ENCODE measurements at places on chromosomes 7 and 10. TPM values are rescaled to one million over a fixed set of nuclear protein-coding genes. Genes with fewer than 3 reads are reported as not detected.
A peak's percentile ranks its signal among the peaks of the same experiment; 100 is the strongest.

DNA sequence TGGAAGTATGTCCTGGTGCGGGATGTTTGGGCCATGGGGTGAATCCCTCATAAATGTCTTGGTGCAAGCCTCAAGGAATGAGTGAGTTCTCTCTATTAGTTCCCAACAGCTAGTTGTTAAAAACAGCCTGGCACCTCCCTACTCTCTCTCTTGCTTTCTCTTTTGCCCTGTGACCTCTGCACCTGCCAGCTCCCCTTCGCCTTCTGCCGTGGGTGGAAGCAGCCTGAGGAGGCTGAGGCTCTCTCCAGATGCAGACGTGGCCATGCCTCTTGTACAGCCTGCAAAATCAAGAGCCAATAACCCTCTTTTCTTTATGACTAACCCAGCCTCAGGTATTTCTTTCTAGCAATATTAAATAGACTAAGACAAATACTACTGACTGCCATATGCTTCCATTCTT lies 210.3 kb downstream of the POM121L12 start:
- DNase-seq: no peak

DNA sequence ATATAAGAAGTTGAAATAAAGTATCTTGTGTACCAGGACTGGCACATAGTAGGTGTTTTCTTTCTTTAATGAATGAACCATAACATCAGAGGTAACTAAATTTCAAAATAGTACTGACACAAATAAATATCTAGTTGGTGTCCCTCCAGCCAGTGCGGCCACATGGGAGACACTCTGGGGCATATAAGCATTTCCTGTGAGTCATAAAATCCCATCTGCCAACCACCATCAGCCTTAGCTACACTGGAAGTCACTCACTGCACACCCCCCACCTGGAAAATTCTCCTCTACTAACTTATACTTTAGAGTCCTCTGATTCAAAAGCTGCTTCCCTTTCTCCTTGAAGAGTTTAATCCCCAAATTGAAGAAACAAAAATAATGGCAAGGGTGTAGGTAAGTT lies 32.5 kb downstream of the DYDC1 start:
- peak; percentile 5 for DNase-seq

DNA sequence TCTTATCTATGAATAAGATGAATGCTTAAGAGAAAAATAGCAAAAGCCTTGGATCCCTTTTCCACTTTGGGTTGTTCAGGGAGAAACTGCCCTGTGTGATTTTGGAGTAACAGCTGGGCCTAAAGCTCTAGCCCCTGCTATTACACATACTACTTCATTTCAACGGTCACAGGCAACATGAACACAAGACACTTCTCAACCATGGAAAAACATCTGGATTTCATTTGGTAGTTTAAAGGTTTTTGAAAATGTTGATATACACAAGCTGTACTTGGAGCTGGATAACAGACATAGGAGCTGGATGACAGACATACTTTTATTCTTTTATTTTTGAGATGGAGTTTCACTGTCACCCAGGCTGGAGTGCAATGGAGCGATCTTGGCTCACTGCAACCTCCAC lies 2.7 kb upstream of the CHUK start:
- DNase-seq: peak; percentile 22

DNA sequence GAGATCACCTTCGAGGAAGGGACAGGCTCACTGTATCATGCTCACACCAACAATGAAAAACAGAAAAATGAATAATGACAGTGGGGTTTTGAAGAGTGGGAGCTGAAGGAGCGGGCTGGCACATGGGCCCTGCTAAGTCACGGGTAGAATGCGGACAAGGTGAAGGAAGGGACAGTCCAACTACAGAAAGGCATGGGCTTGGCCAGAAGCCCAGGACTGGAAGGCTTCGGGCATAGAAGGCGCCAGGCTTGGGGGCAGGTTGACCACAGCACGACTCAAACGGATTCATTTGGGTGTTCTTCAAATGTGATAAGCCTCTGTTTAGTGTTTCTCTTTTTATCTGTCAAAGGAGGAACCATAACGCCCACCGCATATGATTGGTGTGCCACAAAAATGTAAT lies 509.5 kb downstream of the CCSER2 start:
- no peak for DNase-seq

GRCh38 chr7:34036972-34037792 lies 131.8 kb downstream of the BMPER start:
- DNase-seq: no peak

DNA sequence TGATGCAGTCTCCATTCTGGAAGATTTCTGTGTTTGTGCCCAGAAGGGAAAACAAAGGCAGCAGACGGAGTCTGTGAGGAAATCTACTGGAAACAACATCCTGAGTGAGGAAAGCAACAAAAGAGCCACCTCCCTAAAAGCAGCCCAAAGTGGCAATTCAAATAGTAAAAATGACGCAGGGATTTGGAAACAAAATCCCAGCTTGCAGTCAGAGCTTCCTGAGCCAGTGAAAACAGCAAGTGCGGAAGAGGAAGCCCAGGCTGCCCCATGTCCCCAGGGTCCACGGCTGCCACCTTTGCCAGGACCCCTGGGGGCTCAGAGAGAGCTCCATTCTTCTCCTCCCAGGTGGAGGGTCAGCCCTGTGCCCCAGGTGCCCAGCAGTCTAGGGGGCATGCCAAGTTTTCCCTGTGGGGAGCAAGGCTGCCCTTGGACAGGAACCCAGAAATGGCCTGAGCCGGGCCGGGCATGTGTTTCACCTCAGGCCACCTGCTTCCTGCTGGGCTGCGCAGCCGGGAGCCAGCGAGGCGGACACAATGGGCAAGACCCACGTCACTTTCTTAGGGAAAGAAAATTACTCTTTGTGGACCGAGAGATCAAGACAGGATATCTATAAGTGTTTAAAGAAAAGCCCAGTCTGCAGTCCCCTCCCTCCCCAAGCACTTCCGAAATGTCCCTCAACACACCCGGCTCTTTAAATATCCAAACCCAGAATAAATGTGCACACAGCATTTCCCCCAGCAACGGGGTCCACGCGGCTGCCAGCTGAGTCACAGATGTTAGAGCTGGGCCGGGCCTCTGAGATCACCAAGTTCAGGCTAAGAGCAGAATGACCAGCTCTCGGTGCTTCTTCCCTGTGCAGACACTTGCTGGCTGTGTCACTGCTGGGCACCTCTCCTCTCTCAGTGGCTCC lies 231.1 kb downstream of the ARHGAP12 start:
- peak; percentile 95 for DNase-seq

DNA sequence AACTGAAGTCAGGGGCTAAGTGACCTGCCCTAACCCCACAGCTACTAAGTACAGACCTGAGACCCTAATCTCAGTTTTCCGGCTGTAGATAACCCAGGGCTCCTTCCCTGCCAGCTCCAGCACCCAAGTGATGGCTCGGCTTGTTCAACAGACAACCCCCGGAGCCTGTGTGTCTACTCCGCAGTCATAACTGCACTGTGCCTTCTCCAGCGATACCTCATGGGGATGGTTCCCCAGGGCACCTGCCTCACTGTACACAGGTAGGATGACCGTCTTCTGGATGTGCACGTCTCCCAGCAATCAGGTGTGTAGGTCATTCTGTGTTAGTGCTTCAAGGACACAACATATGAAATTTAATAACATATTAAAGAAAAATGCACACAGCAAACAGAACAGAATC lies 37.1 kb downstream of the CPXM2 start:
- no peak for DNase-seq

- no peak for DNase-seq
Measured at GRCh38 chr7:18553605-18554003, 58.1 kb downstream of the HDAC9 start.

Gene PNLIP
- not detected for total RNA-seq

Gene CFAP46
- 0.09 TPM for total RNA-seq

Gene EPHA1
- not detected for total RNA-seq

Gene DNA2
- 15.2 TPM for total RNA-seq

All from fibroblast of the aortic adventitia (primary cell).